Naive B cell (primary cell): ENCODE measurements at places on chromosomes 7 and 10.

- no peak for DNase-seq
These were observed 278.5 kb downstream of the BICC1 start for GRCh38 chr10:58791137-58791536.

GRCh38 chr10:110487411-110488331 lies 10.0 kb upstream of the DUSP5 start:
- DNase-seq = no peak

DNA sequence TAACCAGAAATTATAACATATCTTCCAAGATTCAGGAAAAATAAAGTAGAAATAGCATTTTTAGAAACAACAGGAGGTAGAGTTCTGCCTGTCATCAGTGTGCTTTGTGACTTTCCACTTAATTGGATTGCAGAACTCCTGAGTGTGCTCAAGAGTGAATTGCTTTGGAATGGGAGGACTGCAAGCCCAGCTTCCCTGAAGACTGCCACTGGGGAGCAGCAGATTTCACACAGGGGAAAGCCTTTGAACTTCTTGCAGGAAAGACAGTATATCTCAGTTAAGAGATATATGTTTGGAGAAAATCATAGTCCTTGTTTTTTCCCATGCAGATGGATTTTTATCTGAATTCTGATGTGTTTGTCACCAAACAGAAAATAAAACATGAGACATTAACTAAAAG lies 124.5 kb downstream of the TMEM168 start:
- DNase-seq = no peak

DNA sequence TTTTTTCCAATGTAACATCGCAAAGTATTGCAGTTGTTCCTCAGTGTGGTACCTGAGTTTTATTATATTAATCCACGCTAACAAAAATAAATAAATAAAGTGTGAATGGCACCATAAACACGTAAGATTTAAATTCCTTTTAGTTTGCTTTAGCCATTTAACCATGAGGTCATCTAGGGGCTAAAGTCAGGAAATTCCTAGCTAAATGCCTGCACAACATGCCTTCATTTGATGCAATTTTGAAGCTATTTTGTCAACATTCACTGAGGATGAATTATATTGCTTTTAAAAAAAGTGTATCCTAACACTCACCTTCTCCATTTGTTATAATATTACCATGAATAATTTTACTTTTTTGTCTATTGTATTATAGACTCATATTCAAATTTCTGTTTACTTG lies 714.4 kb downstream of the GATA3 start:
- no peak for DNase-seq

- DNase-seq = no peak
These were observed 52.6 kb downstream of the BRI3 start for GRCh38 chr7:98334081-98334480.

GRCh38 chr10:67976292-67977245 lies 92.1 kb downstream of the SIRT1 start:
- DNase-seq = no peak

DNA sequence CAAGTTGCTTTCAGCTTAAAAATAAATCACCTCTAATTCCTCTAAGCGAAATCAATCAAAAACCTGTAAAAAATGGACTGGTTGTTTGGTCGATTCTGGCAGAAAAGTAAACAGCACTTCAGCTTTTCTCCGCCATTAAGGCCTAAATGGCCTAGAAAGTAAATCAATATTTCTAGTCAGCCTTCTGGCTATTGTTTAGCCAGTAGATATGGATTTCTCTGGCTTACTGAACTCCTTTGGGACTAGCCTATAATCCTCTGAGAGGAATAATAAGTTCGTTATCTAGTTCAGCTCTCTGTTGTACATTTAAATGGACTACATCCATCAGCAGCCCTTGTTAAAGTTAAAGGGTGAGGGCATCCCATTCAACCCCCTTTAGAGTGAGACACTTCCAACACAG lies 400.1 kb upstream of the ETV1 start:
- no peak for DNase-seq

GRCh38 chr10:69662901-69663300 lies 32.9 kb downstream of the FAM241B start:
- DNase-seq = no peak

DNA sequence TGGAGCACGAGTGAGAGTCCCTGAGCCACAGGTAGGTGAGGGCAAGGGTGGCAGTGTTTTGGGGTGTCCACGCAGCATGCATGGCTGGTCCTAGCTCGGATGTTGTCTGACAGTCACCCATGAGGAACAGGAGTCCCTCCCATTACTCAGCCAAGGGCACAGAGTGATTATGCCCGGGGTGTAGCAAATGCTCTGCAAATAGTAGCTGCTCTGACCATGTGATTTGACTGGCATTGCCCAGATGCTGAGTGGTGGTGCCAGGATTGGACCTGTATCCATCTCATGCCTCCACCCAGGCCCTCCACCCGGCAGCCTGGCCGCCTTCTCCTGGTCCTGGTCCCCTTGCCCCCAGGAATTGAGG lies 150.8 kb downstream of the GRK5 start:
- DNase-seq = no peak

- no peak for DNase-seq
These were observed 251.0 kb downstream of the DYNC1I1 start for GRCh38 chr7:96023387-96023786.

DNA sequence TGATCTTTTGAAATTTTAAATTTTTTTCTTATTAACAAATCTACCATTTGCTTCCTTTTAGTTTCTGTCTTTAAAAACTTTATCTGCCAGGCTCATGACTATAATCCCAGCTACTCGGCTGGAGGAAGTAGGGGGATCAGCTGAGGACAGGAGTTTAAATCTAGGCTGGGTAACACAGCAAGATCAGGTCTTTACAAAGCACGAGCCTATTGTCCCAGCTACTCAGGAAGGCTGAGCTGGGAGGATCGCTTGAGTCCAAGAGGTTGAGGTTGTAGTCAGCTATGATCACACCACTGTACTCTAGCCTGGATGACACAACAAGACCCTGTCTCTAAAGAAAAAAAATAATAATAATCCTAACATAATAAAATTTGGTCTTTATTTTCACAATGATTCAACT lies 17.5 kb downstream of the DPY19L1 start:
- DNase-seq = no peak

GRCh38 chr7:131385039-131385605 lies 57.4 kb downstream of the MKLN1 start:
- no peak for DNase-seq

- no peak for DNase-seq
These were observed 55.0 kb upstream of the GHITM start for GRCh38 chr10:84084342-84084741.

DNA sequence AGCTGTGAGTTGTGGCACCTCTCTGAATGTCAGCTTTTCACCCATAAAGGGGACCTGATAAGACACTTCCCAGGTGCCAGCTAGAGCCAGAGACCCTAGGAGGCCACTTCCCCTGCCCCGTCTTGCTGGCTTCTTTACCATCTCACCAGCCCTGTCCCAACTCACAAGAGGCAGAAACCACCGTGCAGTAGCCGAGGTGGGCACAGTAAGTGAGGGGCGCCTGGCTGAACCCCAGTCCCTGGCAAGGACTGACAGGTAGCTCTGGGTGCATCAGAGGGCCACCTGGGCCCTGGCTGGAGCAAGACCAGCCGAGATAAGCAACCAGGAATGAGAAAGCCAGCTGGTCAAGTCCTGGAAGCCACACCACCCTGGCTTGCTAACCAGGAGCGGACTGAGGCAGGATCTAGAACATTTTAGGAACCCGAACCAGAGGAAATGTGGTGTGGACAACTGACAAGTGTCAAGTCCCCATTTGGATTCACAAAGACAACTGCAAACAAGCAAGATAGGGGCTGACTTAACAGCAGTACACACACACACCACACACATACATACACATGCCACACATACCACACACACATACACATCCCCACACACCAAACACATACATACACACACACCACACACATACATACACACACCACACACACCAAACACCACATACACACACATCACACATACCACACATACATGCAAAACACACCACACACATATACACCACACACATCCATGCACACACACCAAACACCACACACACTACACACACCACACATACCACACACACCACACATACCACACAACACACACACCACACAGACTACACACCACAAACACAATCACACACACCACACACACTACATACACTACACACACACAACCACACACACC lies 20.8 kb downstream of the OGDHL start:
- DNase-seq = no peak

DNA sequence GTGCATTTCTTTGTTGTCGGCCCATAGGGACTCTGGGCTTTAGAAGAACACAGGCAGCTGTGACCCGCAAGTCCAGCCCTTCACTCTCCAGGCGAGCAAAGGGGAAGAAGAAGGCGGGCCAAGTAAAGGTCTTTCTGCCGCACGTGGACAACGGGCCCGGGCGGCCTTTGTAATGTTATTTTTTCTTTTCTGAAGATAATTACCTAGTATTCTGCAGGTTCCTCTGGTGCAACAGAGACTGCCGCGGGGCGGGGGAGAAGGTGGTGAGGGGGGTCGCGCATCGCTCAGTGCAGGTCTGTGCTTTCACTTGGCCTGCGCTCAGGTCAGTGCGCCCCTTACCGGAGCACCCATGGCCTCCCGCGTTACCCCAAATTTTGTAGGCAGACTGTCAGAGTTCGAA lies 7.1 kb upstream of the TBX20 start:
- DNase-seq = no peak

DNA sequence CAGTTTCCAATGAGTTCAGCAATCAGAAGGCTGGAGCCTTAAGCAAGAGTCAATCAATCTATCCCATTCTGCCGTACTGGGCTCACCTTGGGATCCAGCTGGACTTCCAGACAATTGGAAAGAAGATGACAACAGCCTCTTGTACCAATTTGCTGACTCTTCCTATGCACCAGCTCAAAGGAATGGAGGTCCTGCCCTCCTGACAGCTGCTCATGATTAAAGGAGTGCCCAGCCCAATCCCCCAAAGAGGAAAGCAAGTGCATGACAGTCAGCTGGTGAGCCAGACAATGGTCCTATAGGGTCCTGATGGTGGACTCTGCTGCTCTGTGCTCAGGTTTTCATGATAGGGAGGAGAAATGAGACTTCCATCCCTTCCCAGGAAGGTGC lies 25.1 kb downstream of the VSTM4 start:
- DNase-seq = no peak

DNA sequence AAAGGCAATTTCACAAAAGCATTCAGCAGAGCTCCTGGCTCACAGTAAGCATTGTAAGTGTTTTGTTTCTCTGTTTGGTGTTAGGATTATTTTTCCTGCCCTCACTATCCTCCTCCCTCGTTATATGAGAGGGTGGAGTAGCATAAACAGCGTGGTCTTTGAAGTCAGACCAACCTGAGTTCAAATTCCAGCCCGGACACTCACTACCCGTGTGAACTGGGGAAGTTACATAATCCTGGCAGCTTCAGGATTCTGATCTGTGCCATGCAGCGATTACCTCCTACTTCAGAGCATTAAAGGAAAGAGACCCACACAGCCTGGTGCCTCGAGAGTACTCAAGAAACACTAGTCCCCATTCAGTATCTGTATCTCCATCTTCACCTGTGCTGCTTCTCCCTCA lies 386.5 kb downstream of the INHBA start:
- DNase-seq = no peak

GRCh38 chr10:24118246-24118645 lies 90.7 kb upstream of the KIAA1217 start:
- DNase-seq = no peak
